ENCODE measurements at places on chromosomes 1 and 21.

GRCh38 chr1:117985239-117985638, 55.7 kb downstream of the WDR3 start:
- DNase-seq, result no peak

DNA sequence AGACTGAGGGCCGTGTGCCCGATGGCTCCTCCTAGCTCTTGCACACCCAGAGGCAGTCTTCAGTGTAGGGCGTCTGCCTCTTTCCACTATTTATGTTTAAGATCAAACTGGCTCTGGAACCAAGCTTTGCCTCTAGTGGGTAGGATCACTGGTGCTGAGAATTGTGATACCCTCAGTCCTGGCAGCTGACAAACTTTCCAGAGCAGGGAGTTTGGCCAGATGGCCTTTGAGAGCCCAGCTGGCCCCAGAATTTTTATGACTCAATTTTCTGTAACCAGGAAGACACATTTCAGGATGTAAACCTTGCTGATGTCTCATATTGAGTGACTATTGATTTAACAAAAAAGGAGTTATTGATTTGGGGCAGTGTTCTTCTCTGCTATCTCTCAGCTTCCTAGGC, 6.7 kb downstream of the COQ8A start:
- DNase-seq, result no peak

DNA sequence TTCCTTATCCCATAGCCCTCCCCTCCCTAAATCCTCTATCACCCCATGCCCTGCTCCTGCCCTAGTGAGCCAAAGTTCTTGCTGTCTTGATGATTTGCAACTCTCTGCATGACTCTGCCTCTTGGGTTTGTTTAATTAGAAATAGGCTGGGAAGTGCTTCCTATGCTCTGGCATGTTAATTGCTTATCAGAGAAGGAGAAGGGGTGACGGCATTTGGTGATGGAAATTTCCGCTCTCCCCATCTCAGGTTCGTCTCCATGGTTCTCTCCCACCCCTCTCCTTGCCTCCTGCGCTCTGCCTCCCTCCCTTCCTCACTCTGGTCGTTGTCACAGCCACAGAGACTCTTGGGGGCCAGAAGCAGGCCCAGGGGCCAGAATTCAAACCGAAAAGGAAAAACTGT, 68.9 kb downstream of the LRRN2 start:
- no peak for DNase-seq

GRCh38 chr1:7454052-7454815, 316.9 kb upstream of the VAMP3 start:
- DNase-seq, result no peak

DNA sequence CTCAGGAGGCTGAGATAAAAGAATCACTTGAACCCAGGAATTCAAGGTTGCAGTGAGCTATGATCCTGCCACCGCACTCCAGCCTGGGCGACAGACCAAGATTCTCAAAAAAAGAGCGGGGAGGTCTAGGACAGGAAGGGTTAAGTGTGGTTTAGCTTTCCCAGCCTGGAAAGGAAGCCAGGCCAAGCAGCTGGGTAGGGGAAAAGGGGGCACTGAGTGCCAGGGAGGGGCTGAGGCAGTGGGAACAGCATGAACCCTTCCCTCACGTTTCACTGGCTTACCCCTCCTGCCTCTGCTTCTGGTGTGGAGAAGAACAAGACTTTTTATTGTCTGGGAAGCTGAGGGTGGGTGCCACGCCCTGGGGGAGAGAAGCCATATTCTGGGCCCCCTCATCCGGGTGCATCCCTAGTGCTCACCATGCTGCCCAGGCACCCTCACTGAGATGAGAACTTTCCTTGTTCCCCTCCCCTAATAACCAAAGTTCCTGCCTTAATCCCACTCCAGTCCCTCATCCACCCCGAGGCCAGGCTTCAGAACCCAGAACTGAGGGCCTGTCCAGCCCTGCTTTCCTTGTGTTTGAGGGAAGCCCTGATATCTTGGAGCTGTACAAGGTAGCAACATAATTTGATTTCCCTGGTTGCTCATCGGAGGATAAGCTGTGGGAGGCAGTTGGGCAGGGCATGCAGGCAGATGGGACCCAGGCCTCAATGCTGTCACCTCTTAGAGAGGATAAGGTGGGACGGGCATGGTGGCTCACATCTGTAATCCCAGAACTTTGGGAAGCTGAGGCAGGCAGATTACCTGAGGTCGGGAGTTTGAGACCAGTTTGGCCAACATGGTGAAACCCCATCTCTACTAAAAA, 2.0 kb upstream of the LMNA start:
- DNase-seq, result no peak

- DNase-seq, result no peak
Measured at GRCh38 chr1:55916907-55917306, 662.5 kb downstream of the PLPP3 start.

DNA sequence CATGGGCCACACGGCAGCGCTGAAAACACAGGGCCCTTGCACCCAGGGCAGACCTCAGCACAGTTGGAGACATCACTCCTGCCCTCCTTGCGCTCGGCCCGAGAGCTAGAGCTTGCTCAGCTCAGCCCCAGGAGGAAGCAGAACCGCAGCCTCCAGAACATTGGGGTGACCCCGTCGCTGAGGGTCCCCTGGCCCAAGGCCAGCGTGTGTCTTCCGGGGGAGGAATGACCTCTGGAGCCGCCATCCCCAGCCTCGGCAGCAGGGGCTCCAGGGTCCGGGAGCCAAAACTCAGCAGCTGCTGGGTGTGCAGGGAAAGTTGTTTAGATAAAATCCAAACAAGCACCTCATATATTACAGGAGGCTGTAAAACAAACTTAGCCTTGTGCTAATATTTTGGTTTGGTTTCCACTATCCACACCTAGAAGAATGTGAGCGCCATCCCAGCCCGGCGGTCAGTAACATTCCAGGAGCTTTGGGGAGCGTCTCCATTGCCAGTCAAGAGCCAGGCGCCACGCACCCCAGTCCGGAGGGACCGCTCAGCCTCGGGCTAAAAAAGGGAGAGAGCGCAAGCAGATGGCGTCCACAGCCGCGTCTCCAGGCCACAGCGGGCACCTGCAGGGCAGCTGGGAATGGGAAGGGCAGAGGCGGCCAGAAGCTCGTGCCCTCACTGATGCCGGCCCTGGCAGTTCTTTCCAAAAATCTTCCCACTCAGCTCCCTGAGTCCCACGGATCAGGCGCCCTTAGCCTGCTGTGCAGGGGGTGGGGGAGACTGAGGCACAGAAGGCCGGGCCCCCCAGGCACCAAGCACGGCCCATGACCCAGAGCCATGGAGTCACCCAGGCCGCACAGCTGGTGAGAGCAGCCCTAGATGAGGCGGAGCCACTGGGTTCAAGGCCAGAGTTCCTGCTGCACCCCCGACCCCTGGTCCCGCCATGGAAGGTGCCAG, 52.0 kb downstream of the SLX9 start:
- DNase-seq, result no peak

- no peak for DNase-seq
Measured at GRCh38 chr1:54826226-54826816, 25.2 kb upstream of the TTC22 start.
